ENCODE measurements at places on chromosomes 13 and 19. TPM values are rescaled to one million over a fixed set of nuclear protein-coding genes. Genes with fewer than 3 reads are reported as not detected.
A peak's percentile ranks its signal among the peaks of the same experiment; 100 is the strongest.

DNA sequence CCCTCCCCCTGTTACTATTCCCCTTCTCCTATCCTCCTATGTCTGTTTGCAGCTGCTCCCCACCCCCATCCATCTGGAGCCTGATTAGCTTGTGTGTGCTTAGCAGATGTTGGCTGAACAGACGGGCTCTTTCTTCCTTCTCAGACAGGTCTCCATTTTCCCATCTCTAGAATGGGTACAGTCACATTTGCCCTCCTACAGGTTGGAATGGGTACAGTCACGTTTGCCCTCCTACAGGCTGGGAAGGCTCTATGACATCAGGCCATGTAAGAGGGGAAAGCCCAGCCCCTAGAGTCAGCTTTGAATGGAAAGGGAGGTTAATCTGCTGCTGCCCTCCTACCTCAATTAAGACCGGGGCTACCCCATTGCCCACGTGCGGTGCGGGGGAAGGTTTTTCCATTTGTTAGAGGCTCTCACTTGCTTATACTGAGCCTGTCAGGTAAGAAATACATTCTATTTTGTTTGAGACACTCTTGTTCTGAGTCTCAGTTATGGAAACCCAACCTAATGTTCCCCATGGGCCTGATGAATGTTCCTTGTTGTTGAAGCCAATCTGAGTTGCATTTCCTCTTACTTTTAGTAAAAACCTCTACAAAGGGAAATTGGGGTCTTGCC, 2.2 kb upstream of the CLEC17A start:
- DNase-seq: no peak

The HS6ST3 gene
- 3.4 TPM for polyA plus RNA-seq

- DNase-seq: no peak
These were observed 4.7 kb downstream of the ADGRE3 start for GRCh38 chr19:14669940-14670339.

DNA sequence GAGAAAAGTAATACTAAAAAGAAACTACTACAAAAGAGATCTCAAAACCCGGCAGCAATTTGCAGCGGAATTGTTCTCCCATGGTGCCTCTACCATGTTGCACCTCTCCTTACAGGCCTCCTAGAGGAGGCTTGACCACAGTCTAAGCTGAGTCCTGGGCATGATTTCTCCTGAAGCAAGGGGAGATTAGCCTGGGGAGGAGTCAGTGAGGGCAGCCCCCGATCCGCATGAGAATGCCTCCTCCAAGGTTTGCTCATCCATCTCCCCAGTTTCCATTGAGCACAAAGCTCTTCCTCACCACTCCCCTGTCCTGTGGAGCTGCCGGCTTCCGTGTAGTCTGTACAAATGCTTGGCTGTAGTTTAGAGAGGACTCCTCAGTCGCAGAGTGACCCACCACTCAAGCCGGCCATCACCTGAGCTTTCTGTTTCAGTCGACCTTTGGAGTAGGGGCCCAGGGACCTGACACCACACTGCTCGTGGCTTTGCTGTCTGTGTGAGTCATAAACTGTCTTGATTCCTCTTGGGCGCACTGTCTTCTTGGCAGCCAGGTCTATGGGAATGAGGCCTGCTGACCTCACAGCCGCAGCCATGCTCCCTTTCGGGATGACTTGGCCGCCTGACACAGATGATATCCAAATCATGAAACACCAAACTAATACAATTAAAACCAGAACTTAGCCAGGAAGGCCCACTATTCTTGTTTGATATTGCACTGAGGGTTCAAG, 72.3 kb downstream of the C1QTNF9 start:
- DNase-seq: no peak

DNA sequence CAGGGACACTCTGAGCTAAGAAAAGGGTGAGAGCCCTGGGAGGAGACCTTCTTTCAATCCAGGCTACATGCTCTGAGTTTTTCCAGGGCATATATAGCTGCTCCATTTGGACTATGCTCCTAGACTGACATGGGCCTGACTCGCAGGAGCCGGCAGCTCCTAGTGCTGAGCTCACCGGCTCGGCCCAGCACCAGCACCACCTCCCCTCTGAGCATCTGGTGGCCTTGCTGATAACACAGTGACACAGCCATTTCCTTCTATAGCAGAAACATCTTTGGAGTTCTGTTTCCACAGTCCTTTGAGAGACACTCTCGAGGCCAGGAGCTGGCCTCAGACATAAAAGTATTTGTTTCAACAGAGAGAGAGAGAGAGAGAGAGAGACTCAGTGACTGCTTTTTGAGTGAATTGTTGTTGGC, 184.9 kb downstream of the TM9SF2 start:
- peak; percentile 60 for DNase-seq

DNA sequence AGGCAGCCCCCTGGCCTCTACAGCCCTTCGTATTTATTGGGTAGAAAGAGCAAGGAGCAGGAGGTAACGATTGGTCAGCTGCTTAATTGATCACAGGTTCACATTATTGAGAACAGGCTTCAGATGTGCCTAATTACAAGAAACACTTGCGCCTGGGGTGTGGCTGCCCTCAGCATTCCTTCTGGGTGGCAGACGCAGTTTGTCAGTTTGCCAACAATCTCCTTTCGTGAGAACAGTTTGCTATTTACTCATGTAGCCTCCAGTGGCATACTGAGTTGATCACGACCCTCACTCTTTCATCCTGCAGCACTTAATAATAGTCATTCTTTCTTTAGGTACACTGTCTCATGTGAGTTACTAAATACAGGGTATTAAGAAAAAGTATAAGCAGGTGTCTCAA, 985.6 kb downstream of the SLITRK5 start:
- DNase-seq: no peak

The ZNF443 gene
- 2.4 TPM for polyA plus RNA-seq

DNA sequence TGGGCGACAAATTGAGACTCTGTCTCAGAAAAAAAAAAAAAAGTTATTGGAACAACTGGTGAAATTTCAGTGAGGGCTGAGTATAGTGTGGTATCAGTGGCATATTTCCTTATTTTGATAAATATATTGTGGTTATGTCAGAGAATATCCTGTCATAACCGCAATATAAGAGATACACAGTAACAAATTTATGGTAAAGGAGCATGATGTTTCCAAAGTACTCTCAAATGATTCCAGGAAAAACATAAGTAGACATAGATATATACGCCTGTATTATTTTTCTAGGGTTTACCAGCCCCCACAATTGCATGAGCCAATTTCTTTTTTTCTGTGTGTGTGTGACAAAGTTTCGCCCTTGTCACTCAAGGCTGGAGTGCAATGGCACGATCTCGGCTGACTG, 5.7 kb upstream of the C5AR1 start:
- DNase-seq: no peak

The PLPP2 gene
- polyA plus RNA-seq: 67.3 TPM

The RNF225 gene
- not detected for polyA plus RNA-seq

DNA sequence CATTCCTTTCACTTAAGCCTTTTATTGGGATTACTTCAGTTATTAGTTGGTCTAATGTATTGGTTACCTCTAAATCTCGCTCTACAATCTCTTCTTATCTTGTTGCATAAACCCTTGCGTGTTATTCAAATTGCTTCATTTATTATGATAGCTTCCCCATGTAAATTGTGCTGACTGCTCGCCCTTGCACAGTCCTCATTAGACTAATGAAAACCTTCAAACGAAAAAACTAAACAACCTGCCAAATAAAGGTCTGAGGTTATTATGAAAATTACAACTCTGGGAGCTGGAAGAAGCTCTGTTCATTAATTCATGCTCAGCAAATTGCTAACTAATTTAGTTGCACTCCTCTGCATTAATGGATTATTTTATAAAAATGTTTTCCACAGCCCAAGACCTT, 320.1 kb downstream of the DACH1 start:
- no peak for DNase-seq

The NECTIN2 gene
- 101 TPM for polyA plus RNA-seq

The FCAR gene
- not detected for polyA plus RNA-seq

GRCh38 chr19:7550987-7551761, 15.7 kb downstream of the PNPLA6 start:
- peak; percentile 97 for DNase-seq

The LILRB4 gene
- polyA plus RNA-seq: 1.2 TPM

DNA sequence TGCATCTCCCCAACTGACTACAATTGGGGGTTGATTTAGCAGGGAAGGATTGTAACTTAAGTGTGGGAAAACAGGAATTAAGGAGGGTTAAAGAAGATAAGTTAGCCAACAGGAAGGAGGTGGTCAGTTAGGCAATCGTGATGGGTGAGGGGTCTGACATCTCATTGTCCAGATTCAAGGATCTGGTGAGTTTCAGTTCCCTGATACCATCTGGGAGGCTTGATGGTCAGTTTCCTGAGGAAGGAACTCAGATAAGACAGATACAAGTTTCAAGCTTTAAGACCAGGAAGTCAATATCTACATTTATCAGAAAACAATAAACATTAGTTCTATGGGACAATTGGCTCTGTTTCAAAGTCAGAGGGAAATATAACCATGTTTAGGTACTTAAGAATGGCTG, 601.8 kb downstream of the SLITRK6 start:
- DNase-seq: no peak

DNA sequence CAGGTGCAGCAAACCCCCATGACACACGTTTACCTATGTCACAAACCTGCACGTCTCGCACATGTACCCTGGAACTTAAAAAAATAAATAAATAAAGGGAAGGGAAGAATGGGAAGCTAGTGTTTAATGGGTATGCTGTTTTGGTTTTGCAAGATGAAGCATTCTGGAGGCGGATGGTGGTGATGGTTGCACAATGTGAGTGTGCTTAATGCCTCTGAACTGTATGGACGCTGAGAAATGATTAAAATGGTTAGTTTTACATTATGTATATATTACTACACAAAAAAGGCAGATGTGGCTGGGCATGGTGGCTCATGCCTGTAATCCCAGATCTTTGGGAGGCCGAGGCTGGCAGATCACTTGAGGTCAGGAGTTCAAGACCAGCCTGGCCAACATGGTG, 17.8 kb downstream of the NFILZ start:
- DNase-seq: no peak

DNA sequence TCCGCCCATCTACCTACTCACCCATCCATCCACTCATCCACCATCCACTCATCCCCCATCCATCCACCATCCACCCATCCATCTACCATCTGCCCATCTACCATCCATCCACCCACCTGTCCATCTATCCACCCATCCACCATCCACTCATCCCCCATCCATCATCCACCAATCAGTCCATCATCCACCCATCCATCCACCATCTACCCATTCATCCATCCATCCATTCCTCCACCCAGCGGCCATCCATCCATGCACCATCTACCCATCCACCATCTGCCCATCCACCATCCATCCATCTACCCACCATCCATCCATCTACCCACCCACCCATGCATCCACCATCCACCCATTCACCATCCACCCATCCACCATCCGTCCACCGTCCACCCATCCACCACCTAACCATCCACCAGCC, 13.6 kb upstream of the JUND start:
- DNase-seq: no peak

DNA sequence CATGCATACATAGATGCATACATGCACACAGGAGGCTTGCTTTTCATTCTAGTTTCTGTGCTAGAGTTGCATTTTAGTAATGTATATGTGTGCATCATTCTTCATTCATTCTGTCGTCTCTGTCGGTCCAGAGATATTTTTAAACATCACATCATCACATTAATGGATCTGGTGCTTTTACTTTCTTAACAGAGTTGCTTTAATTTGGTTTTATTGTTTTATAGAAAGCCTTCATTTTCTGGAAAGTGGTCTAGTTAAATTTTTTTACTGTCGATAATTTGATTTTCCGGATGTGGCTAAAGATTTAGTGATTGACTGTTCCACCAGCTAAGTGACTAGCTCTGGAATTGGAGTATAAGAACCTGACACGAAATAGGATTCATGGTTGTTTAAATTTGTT, 16.9 kb downstream of the BIVM start:
- no peak for DNase-seq

- DNase-seq: no peak
These were observed 168.8 kb upstream of the ZNF507 start for GRCh38 chr19:32176591-32176990.

- DNase-seq: peak; percentile 95
These were observed at the start of gene MTIF3 for GRCh38 chr13:27449936-27450828. TSS of gene MTIF3 (minus strand) at chr13:27450564. CDS start at chr13:27440448, 10,116 bp downstream.

The GRIK5 gene
- polyA plus RNA-seq: 4.8 TPM

DNA sequence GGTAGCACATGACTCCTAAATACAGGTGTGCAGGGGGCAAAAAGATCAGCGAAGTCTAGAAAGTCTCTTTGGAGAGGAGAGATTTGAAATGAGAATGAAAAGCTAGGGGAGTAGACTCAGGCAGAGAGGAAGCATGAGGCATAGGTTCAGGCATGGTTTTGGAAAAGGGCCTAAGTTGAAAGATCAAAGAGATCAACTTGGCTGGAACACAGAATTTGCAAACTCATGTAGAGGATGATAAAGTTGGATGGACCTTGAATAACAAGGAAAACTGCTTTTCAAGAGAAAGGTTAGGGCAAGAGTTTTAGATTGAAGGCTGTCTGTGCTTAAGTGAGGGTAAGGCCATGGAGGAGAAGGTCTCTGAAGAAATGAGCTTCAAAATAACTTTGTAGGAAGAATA, 47.4 kb upstream of the UBAC2 start:
- no peak for DNase-seq

DNA sequence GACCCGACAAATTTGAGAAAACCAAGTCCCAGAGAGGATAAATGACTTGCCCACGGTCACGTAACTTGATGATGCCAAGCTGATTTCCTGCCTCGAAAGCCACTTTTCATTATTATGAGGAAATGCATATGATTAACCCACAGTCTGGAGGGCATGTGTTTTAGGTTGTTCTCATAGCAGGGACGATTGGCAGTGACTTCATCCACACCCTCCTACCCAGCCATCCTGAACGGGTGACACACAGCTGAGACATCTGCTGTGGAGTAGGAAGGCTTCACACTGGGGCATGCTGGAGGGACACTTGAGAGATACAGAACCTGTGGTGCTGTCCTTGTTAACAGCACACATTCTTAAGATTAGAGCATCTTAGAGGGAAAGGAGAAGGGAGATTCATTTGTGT, 65.4 kb upstream of the WDFY2 start:
- DNase-seq: no peak

The UCHL3 gene
- polyA plus RNA-seq: 18.6 TPM

The LYPD3 gene
- polyA plus RNA-seq: 1.7 TPM

- no peak for DNase-seq
These were observed 9.7 kb downstream of the CCDC97 start for GRCh38 chr19:41319500-41320184.

DNA sequence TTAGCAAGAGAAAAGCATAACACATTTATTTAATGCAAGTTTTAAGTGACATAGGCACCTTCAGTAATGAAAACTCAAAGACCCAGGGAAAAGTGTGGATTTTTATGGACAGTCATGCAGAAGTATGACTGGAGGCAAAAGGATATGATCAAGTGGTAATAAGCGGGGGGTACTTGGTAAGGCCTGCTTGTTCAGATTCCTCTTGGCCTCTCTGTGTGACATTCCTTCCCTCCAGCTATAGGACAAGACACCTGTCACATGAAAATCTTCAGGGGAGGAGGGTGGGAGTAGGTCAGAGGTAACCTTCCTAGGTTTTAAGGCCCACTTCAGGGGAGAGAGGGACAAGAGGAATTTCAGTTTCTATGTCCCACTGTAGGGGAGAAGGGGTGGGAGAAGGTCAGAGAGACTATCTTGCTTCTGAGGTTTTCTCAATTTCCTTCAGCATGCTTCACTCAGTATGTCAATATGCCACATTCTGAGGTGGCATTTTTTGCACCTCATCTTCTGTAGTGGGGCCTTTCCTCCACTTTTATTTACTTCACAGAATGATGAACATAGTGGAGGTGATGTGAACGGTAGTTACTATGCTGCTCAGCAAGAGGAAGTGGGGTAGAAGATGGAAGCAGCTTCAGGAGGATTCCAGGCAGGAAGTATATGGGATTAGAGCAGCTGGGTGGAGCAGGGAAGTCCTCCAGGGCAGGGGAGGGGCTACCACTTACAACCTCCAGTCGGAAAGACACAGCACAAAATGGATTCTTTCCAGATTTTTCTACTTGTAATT, 73.2 kb upstream of the RFC3 start:
- DNase-seq: peak; percentile 56

The SBSN gene
- polyA plus RNA-seq: 0.15 TPM

The TYROBP gene
- polyA plus RNA-seq: 22.8 TPM

All from pancreas (tissue), 10 donors.